ENCODE measurements at places on chromosomes 7 and 10.

DNA sequence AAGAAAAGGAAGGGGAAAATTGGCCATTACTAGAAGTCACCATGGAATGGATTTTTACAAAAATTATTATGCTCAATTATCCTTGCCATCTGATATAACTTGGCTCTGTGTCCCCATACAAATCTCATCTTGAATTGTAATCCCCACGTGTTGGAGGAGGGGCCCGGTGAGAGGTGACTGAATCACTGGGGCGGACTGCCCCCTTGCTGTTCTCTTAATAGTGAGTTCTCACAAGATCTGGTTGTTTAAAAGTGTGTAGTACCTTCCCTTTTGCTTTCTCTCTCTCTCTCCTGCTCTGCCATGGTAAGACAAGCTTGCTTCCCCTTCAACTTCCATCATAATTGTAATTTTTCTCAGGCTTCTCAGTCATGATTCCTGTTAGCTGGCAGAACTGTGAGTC lies 1023.6 kb downstream of the XPNPEP1 start:
- no peak for DNase-seq

DNA sequence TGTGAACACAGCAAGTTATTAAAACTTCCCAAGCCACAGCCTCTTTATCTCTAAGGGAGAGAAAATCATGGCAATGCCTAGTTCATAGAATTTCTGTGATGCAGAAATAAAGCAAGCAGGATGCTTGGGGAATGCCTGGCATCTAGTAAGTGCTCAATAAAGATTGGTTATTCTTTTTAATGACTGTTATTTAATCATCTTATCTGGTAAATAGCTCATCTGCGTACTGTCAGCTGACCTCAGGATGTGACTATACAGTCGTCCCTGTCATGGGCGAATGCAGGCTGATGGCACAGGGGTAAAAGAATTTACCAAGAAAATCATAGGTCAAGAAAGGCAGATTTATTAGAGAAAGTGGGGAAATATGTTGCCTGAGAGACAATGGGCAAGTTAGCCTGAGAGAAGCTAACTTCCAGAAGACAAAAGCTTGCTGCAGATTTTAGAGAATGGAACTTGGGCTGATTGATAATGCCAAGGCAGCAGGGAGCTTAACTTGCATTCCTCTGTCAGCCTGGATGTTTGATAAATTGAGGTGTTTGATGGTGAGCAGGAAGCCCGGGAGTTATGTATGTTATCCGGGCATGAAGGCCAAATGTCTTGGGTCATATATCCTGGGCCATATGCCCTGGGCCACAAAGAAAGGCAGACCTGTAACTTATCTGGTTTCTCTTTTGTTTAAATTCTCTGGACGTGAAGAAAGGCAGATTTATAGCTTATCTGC lies 126.0 kb downstream of the KCNMA1 start:
- DNase-seq: no peak

- DNase-seq: no peak
Observed at GRCh38 chr10:36612436-36612835, 513.0 kb upstream of the ANKRD30A start.

GRCh38 chr10:86295351-86295750 lies 71.2 kb downstream of the GRID1 start:
- DNase-seq: no peak

DNA sequence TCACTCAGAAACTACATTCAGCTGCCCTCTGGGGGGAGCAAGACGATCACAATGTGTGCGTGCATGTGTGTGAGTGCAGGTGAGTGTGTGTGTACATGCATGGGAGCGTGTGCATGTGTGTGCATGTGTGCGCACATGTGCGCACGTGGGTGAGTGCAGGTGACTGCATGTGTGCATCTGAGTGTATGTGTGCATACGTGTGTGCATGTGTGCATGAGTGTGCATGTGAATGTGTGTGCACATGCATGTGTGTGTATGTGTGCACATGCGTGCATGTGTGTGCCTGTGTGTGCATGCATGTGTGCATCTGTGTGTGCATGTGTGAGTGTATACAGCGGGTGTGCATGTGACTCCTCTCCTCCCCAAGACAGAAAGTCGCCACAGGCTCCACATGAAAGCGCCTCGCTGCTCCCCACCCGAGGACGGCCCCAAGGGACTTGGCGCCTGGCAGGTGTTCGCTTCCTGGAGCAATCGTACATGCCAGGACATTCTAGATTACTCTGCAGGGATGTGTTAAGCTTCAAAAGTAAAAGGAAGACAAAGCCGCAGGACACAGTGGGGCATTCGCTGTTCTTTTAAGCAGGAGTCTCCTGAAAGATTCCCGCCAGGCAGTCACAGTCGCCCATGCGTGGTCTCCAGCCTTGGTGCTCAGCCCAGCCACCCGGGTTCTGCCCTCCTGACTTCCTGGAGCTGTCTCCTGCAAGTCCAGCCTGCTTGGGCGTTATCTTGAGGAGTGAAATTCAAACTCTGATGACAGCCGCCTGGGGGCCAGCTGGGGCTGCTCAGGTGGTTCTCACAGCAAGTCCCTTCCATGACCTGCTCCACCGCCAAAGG lies 42.0 kb upstream of the ADGRA1 start:
- DNase-seq: no peak

DNA sequence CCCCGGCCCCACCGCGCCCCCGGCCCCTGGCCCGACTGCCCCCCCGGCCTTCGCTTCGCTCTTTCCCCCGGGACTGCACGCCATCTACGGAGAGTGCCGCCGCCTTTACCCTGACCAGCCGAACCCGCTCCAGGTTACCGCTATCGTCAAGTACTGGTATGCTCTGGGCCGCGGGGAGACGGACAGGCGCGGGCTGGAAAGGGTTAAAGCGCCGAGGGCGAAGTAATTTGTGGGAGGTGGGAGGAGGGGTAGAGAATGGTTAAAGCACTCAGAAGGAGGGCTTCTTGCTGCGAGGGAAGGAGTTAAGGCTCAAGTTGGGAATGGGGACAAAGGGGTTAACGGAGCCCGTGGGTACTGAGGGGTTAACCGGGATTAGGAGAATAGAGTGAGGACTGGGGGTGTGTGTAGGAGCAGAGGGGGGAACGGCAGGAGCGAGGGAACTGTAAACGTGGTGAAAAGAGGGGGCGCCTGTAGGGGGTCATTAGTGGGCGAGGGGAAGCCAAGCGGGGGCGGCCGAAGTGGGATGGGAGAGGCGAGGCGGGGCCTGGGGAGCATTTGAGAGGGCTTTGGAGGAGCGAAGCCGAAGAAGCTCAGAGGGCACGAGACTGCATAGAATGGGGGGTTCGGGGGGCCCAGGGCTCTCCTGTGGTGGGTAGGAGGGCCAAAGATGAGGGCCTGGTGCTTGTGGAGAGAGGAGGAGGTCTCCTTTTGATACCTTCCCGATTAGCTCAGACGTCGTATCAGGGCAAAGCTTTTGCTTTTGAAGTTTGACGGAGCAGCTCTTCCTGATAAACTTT lies 605 bp downstream of the SUFU start:
- DNase-seq: no peak

GRCh38 chr10:88616250-88616977 lies 29.9 kb downstream of the LIPJ start:
- DNase-seq: no peak

- no peak for DNase-seq
Observed at GRCh38 chr10:17240096-17240495, 12.1 kb downstream of the VIM start.

DNA sequence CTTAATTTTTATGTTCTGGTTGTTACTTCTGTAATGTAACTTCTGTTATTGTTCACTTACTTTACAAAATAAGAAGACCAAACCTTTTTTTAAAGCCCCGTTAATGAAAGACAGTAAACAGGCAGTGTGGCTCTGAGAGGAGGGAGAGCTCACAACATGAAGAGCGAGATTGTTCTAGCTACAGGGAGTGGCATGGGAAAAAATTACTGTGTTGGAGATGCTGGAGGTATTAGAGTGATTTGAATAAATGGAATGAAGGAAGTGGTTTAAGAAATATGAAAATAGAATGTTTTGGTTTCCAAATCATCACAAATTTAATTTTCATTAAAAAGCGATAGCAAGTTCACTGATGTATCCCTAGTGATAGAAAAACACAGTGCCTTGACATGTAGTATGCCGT lies 31.8 kb downstream of the REEP3 start:
- no peak for DNase-seq

DNA sequence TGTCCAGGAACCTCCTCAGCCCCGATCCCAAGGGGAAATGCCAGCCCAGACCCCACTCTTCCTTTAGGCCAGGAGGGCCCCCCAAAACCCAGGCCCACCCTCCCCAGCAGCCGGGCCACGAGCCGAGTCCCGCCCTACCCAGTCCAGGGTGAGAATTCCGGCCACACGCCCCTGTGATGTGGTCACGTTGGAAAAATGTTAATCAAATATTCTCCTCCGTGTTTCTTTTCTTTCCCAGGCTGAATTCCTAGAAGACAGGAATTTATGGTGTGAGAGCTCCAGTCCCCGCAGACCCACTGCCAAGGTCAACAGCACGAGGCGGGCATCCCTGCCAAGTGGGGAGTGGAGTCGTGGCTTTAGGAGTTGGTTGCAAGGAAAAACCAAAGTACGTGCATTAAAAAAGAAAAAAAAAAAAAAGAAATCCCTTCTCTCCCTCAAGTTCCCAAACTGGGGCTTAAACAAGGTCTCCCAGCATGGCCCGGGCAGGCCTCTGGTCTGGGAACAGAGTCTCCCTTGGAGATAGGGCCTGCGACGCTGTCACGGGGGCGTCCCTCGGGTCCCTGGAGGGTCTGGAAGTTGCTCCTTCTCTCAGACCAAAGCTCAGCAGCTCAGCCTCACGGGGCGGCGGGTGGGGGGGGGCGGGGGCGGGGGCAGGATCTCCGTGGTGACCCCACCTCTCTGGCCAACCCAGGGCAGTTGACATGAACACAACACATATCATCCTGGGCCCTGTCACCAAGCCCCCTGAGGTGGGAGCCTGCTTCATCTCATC lies 28.1 kb upstream of the ELN start:
- no peak for DNase-seq

GRCh38 chr7:100220586-100221230 lies 959 bp downstream of the PVRIG start:
- DNase-seq: no peak

DNA sequence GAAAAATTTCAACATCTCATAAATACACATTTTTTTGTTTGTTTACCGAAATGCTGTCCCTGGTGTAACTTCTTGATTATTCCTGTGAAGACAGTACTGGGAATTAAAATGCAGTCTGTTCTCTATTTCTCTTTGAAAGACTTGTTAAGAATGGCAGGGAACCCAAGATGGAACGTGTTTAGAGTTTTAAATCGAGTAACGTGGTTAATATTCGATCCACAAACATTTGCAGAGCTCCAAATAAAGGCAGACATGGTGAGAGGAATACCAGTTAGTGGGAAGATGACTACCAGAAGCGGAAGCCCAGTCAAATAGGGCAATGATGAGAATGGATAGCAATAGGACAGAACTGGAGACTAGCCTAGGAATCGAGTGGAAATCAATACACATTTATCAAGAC lies 6.7 kb downstream of the PON3 start:
- DNase-seq: no peak

GRCh38 chr7:34249192-34249591 lies 343.9 kb downstream of the BMPER start:
- DNase-seq: no peak
